ENCODE measurements at places on chromosomes 2 and 18.

- DNase-seq: no peak
Measured at GRCh38 chr2:44616667-44617155, 255.0 kb downstream of the CAMKMT start.

DNA sequence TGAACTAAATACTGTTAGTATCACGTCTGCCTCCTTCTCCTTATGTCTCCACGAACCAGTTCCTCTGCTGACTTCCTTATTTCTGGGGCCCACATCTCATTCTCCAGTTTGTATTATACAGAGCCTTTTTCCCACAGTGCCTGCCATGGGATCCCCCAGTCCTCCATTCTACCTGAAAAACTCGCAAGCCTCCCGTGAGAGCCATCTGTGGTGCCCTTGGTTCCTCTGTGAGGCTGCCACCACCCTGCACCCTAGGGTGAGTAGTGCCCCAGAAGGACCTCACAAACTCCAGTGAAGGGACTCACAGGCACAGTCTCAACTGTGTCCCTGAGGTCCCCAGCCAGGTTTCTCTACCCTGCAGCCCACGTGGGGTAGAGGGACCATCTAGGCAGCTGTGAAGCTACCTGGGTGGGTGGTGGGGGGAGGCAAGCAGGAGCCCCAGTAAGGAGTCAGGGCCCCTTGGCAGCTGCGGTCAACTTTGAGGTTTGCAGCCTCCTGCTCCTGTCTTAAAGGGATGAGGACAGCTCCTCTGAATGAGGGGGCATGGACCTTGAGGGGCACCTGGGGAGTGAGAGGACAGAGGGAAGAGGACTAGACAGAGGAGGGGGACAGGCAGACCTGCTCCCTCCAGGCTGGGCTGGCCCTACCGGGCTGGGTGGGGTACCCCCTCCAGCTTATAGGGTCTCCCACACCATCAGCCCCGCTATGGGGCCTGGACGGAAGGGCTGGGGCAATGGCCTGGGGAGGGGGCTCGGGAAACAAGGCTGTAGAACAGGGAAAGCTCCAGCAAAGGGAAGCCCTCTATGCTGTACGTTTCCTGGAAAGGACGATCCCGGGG, 1.0 kb downstream of the PSTPIP2 start:
- DNase-seq: no peak

GRCh38 chr2:182826064-182826463, 40.4 kb downstream of the FRZB start:
- DNase-seq: no peak

DNA sequence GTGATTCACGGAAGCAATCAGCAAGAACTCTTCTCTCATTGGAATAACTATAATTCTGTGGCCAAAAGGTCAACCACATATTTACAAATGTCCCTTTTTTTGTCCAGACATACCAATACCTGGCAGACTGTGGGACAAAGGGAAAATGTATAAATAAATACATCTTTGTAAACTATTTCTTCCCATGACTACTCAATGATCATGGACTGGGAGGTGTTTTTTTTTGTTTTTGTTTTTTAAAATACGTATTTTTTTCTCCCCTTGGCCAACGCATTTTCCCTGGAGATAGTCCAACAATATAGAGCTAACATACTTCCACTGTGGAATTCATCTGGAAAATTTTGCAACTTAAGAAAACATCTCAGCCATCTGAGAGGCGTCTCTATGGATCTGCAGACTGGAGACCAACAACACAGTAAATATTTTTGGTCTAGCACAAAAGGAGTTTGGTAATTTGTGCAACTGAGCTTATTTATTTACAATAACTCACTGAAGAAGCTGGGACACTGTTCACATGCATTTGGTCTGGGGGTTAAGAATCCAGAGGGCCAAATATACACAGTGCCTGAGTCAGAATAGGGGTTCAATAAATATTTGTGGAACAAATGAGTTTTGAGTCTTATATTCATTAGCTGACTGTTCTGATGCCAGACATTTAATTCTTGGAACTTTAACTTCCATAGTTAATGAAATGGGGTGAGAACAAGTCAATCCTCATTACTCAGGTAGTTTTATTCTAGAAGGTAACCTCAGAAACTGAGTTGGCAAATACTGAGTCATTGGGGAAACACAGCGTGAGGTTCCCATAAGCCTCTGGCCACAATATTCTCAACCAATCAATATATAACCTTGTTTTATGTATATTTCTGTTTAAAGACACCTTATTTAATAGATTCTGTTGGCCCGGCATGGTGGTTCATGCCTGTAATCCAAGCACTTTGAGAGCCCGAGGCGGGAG, 36.2 kb downstream of the CCBE1 start:
- peak; percentile 19 for DNase-seq

- DNase-seq: no peak
Measured at GRCh38 chr18:25669741-25670140, 317.8 kb upstream of the ZNF521 start.

DNA sequence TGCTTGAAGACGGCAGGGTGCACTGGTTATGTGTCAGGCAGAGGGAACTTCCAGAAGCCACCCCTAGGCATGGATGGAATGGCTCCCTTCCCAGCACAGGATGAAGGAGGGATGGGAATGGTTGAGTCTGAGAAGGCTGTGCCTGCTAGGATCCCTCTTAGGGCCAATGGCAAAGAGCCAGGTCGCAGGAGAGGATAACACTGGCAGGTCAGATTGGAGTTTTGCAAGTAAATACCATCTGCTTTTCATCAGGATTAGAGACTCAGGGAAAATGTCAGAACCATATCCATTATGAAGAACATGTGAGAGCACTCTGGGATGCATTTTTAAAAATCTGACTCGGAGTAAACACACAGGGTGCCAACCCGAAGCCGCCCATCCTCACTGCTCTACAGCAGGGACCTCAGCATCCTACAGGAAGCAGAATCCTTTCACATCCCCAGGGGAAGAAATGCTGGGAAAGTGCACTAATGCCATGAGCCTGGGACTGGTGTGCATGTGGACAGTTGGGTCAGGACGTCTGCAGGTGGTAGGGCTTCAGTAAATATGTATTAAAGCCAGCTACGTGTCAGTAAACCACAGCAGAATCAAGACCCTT, 139.9 kb downstream of the MYT1L start:
- DNase-seq: no peak

- DNase-seq: no peak
Measured at GRCh38 chr2:3462493-3463104, 56.7 kb downstream of the ADI1 start.

- no peak for DNase-seq
Measured at GRCh38 chr2:24945907-24946306, 25.8 kb downstream of the DNAJC27 start.

DNA sequence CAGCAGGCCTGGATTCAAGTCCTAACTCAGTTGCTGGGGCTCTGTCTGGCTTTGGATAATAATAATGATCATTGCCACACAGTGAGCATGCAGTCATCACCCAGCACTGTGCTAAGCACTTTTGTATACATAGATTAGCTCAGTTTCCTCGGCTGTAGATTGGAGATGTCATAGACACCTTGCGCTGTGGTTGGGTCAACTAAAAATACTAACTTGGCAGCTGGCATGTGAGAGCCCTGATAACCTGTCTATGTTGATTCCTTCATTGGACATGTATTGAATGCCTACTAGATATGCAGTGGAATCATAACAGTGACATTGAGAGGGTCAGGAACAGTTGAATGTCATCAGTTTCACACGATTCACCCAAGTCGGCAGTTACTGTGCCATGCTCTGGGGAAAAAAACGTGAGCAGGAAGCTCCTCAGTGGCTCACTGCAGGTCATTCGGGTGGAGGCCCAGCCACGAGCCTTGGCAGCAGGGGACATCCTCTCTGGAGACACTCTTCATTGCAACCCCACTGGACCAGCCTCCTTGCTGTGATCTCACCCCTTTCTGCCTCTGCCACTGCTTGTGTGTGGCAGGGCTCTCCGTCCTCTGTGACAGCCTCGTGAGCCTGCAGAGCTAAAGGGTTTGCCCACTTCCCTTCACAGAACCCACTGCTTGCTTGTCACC, 85.3 kb downstream of the NPAS2 start:
- no peak for DNase-seq

- no peak for DNase-seq
Measured at GRCh38 chr18:26646901-26647300, 98.5 kb upstream of the KCTD1 start.

DNA sequence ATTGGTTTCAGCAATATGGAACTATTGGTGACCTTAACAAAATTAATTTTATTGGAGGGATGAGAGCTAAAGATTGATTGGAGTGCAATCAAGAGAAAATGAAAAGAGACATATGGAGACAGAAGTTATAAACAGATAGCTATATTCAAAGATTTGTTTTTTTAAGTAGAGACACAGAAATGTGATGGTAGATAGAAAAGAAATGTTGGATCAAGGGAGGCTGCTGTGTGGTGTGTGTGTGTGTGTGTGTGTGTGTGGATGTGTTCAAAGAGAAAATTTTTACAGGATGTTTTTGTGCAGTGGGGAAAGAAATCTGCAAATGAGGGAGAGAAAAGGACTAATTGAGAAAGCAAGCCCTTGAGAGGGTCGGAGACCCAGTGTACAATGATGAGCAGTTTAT, 249.5 kb upstream of the SPHKAP start:
- no peak for DNase-seq

GRCh38 chr2:216002101-216002678, 11.2 kb downstream of the MREG start:
- no peak for DNase-seq

GRCh38 chr2:141348481-141348880, 782.3 kb downstream of the LRP1B start:
- no peak for DNase-seq

GRCh38 chr18:21997207-21998143, 171.9 kb upstream of the GATA6 start:
- DNase-seq: no peak

- no peak for DNase-seq
Measured at GRCh38 chr2:134774786-134775641, 56.2 kb upstream of the TMEM163 start.

- DNase-seq: no peak
Measured at GRCh38 chr2:218814540-218815243, 16.9 kb downstream of the PRKAG3 start.

- no peak for DNase-seq
Measured at GRCh38 chr2:149924028-149924427, 336.5 kb upstream of the MMADHC start.

DNA sequence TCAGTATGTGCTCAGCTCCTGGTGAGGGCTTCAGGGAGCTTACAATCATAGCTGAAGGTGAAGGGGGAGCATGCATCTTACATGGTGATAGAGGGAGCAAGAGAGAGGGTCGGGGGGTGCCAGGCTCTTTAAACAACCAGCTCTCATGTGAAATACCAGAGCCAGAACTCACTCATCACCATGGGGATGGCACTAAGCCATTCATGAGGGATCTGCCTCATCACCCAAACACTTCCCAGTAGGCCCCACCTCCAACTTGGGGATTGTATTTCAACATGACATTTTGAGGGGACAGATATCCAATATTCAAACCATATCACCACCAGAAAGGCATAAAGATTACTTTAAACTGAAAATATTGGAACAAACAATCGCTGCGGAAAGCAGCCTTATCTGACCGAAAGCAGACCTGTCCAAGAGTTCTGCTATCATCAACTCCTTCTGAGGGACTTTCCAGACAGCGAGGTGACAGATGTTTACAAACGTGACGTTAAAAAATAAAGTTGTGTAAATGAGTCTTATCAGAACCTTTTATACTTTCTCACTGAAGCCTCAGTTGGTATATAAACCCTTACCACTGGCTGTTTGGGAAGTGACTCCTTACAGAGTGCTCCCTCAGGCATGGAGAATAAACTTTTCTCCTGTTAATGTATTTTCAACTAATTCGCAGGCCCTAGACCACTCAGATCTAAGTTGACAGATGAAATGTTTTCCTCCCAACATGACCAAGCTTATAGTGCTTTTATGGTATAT, 35.5 kb upstream of the PTH2R start:
- no peak for DNase-seq

DNA sequence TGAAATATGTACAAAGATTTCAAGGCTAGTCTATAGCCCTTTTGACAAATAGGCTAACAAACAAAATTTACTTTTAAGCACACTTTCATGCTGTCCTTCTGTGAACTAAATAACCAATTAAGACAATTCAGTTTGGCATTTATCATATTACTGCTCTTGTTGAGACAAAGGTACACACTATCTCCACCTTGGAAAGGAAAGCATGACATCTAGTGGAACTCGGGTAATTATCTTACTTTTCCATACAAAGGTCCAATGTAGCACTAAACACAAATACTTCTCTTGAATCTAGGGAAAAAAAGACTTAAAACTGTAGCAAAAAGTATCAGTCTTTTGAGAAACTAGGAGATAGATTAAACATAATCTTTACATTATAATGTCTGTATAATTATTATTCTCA, 125.0 kb upstream of the CD226 start:
- no peak for DNase-seq

All from non-pigmented ciliary epithelial cell (primary cell).